Right renal cortex interstitium (tissue), 3 donors: ENCODE measurements at places on chromosomes 3 and 15. TPM values are rescaled to one million over a fixed set of nuclear protein-coding genes. Genes with fewer than 3 reads are reported as not detected.

GRCh38 chr3:140384028-140384771, 293.7 kb upstream of the TRIM42 start:
- DNase-seq, result no peak

DNA sequence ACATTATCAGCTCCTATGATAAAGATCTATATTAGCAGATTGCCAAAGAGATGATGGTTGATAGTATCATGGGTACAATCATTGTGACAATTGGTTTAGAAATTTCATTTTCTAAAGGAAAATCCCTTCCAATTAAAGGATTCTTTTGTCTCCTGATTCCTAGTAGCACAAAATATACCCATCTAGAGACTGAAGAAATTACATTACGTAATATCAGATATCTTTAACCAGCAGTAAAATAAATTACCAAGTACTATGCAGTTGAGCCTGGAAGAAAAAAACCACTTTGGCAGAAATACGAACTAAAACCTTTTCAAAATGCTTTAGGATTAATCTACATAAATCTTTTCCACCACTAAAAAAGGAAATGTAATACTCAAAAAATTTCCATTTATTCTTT, 35.6 kb upstream of the SHC4 start:
- DNase-seq, result no peak

DNA sequence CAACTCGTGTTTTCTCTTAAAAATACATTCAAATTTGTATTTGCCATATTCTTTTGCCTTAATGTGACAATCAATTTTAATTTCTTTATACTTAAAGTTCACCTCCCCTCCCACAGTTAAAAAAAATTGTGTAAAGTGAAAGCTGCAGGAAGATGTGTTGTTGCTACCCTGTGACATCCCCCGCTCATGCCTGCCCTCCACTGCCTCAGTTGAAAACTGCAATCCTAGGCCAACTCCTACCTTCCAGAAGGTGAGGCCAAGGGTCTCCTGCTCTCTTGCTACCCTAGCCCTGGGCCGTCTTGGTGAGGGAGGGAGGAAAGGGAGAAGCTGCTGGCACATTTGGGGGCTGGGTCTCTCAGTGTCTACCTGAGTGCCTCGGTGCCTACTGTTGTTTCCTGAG, 57.0 kb upstream of the CMTM7 start:
- no peak for DNase-seq

- no peak for DNase-seq
These were observed 125.3 kb downstream of the IGF1R start for GRCh38 chr15:98773616-98774015.

DNA sequence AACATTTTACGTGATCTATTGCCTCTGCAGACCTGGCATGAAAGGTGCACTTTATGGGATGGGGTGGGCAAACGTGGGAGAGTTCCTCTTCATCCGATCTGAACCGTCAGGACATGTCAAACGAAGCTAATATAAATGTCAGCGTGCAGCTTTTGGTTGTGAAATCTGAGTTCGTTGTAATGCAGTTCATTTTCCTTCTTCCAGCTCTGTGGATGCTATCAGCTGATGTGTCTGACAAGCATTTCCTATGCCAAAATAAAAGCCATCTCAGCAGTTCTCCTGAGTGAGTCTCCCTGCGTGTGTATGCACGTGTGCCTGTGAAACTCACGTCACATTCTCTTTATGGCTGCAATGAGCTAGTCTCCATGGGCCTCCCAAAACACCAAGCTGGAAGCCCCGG, 512.3 kb downstream of the MCTP2 start:
- no peak for DNase-seq

GRCh38 chr3:46905661-46906451, 28.3 kb downstream of the PTH1R start:
- no peak for DNase-seq

DNA sequence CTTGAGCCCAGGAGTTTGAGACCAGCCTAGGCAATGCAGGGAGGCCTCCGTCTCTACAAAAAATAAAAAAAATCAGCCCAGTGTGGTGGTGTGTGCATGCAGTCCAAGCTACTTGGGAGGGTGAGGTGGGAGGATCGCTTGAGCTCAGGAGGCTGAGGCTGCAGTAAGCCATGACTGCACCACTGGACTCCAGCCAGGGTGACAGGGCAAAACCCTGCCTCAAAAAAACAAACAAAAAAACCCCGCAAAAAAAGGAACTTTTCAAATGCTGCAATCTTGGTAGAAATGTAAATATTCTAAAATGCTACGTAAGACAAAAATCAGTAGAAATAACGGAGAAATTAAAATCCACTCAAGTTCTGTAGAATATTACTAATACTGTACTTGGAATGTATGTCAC, 108.1 kb upstream of the MELTF start:
- no peak for DNase-seq

DNA sequence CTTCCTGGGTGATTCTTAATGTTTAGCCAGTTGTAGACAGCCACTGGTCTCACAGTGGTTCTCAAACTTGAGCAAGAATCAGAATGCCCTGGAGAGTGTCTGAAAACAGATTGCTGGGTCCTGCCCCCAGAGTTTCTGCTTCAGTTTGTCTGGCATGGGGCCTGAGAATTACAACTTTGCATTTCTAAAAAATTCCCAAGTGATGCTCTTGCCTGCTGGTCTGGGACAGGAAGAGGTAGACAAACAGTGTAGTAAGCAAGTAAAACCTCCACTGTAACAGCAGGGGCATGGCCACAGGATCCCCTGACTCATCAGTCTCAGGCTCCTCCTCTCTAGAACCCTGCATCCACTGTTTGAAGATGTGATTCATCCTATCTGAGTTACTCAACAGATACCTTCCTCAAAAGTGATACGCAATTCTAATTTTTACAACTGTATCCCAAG, 36.5 kb downstream of the DZIP1L start:
- no peak for DNase-seq

DNA sequence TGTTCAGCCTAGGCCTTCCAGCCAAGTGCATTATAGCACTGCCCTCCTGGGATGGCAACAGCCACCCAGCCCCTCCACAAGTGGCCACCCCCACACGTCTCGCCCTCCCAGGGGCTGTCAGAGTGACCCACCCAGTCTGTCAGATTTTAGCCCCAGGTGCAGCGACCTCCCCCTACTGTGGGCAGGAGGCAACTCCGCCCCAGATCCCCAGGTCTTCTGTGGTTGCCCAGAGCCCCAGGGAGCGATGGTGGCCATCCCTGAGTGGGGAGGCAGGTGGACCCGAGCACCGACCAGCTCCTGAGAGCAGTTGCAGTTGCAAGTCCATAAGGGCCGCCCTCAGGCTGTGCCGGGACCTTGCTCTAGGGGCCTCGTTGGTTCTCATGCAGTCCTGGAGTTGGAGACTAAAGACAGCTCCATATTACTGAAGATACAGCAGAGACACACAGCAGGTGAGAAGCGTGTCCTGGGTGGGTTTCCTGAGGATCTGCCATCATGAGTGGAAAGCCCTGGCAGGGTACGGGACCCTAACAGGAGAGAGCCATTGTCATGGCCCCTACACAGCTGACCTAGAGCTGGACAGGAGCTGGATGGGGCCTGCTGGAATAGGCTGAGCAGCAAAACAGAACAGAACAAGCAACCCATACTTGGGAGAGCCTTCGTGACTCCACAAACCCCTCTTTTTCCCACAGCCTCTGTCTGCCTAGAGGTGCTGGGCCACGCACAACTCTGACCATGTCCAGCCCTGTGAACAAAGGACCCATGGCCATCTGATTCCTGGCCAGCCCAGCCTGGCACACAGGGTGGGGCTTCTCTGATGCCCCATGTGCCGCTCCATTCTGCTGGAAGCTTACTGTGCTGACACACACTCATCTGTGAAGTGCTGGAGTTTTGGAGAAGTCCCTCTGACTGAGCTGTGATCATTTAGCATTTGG, 110.3 kb upstream of the ALDH1A3 start:
- DNase-seq, result no peak

Gene CP
- polyA plus RNA-seq, result 0.41 TPM

Gene A4GNT
- 1.4 TPM for polyA plus RNA-seq

Gene FBXL22
- polyA plus RNA-seq, result 1.6 TPM

Gene MUC20
- 18.8 TPM for polyA plus RNA-seq

Gene PCOLCE2
- polyA plus RNA-seq, result 4.9 TPM

Gene RTP1
- polyA plus RNA-seq, result not detected

Gene PLSCR2
- polyA plus RNA-seq, result 1.00 TPM

Gene GLDN
- polyA plus RNA-seq, result 0.24 TPM

Gene TRIM42
- not detected for polyA plus RNA-seq
